ENCODE measurements at places on chromosomes 5 and 9.
A peak's percentile ranks its signal among the peaks of the same experiment; 100 is the strongest.

DNA sequence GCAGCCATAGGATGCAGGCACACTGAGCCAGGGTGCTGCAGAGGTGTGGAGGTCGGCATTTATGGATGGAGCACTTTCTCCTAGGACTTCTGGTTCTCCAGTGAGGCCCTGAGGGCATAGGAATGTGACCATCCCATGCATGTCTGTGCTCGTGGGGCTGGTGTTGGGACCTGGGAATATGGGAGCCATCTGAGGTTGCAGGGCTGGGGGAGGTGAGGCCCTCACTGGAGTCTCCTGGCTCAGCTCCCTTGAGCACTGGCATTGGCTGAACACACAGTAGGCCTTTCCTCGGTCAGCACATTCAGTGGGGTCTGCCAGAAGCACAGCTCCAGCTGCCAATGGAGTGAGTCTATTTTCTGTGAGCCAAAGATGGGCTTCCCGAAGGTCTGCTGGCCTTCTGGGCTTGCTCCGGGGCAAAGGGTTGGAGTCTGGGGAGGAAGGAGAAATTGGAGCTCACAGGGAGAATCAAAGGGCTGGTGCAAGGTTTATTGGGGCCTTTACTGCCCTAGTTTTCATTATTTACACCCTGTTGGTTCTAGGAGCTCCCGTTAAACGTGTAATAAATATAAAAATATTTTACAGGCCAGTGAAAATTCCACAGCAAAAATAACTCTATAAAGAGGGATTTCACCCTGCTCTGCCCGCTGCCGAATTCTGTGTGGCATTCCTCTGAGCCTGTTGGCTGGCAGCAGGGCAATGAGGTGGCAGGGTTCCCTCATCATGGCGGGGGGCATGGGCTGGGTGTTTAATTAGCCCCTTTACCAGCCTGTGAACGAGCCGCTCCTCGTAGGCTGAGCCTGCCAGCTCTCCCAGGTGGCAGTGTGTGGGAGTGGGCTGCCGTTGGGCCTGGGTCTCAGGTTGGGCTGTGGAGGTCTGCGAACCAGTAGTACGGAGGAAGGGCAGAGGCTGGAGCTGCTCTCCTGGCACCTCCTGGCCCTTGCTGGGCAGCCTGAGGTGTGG lies 31.6 kb upstream of the PITX1 start:
- ATAC-seq = no peak

GRCh38 chr5:5069851-5070250 lies 70.3 kb upstream of the ADAMTS16 start:
- ATAC-seq = no peak

DNA sequence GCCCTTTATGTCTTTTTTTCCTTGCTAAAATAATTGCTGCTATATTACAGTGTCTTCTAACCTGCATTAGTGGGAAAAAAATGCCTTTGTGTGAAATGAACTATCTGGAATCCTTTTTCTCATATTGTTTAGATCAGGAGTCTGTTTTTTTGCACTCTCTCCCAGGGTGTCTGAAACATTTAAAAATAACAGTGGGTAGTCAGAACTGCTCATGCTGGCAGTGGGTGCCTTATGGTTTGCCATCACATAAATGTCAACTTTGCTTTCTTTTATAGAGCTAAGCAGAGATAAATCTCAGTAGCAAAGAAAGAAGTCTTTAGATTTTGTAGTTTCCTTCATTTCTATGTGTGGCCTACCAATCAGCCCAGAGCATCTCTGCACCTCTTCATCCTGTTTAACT lies 347.8 kb upstream of the RGMB start:
- peak; percentile 31 for ATAC-seq

- no peak for ATAC-seq
Observed at GRCh38 chr9:3528451-3528850, 2.6 kb upstream of the RFX3 start.

GRCh38 chr5:110045158-110045557 lies 355.4 kb downstream of the MAN2A1 start:
- no peak for ATAC-seq

GRCh38 chr9:131485728-131486422 lies 16.8 kb upstream of the POMT1 start:
- ATAC-seq = no peak

DNA sequence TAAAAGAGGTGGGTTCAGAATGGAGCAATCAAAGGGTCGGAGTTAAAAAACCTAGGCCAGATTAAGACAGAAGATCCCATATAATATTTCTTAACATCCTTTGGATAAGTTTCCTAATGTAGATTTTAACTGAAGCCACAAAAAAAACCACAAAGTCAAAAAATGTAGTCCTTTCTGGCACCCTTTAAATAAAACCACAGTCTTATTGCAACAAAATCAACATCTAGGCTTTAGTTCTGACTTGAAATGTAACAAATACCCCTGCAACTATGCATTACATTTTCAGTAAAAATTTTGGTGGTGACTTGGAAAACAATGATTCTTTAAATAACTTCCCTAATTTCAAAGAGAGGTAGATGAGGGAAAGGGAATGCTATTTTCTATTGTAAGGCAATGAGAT lies 109.2 kb downstream of the PSAT1 start:
- no peak for ATAC-seq

All from gastroesophageal sphincter (tissue), 4 donors.